Esophagus mucosa (tissue), 1 donor: ENCODE measurements at places on chromosomes 12 and 14. TPM values are rescaled to one million over a fixed set of nuclear protein-coding genes. Genes with fewer than 3 reads are reported as not detected.

Gene IL31
- not detected for total RNA-seq

Gene CCDC38
- not detected for total RNA-seq

Gene CHFR
- 30.6 TPM for total RNA-seq

Gene CACNA2D4
- total RNA-seq, result 1.1 TPM

Gene OR6C2
- 0.12 TPM for total RNA-seq

Gene CLSTN3
- 12.8 TPM for total RNA-seq

Gene SPIC
- total RNA-seq, result 0.16 TPM

GRCh38 chr14:68678471-68678870 lies 114.4 kb downstream of the ZFP36L1 start:
- no peak for ATAC-seq

GRCh38 chr12:132066345-132066685 lies 77.8 kb downstream of the DDX51 start:
- ATAC-seq, result no peak

- no peak for ATAC-seq
Measured at GRCh38 chr12:78963439-78964227, 99.1 kb downstream of the SYT1 start.

DNA sequence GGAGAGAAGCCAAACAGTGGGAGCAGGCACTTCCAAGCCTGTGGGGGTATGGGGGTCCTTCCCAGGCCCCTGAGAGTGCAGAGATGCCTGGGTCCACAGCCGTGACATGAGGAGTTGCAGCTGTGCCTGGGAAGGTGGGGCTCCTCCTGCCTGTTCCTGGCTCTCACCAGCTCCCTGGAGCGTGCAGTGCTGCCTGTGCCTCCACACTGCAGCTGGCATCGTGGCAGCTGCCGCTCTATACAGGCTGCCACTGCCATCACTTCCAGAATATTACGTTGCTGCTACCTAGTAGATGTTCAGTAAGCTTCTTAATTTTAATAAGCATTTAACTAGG lies 223.7 kb downstream of the KCNC2 start:
- no peak for ATAC-seq

- ATAC-seq, result no peak
Measured at GRCh38 chr12:13534645-13535398, 338.3 kb downstream of the EMP1 start.

DNA sequence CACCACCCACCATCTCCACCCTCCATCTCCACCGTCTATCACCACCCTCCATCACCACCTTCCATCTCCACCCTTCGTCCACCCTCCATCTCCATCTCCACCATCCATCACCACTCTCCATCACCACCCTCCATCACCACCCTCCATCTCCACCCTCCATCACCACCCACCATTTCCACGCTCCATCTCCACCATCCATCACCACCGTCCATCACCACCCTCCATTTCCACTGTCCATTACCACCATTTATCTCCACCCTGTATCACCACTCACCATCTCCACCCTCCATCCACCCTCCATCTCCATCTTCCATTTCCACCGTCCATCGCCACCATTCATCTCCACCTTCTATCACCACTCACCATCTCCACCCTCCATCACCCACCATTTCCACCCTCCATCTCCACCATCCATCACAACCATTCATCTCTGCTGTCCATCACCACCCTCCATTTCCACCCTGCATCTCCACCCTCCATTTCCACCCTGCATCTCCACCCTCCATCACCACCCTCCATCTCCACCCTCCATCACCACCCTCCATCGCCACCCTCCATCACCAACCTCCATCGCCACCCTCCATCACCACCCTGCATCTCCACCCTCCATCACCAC lies 6.1 kb upstream of the CEP170B start:
- no peak for ATAC-seq

DNA sequence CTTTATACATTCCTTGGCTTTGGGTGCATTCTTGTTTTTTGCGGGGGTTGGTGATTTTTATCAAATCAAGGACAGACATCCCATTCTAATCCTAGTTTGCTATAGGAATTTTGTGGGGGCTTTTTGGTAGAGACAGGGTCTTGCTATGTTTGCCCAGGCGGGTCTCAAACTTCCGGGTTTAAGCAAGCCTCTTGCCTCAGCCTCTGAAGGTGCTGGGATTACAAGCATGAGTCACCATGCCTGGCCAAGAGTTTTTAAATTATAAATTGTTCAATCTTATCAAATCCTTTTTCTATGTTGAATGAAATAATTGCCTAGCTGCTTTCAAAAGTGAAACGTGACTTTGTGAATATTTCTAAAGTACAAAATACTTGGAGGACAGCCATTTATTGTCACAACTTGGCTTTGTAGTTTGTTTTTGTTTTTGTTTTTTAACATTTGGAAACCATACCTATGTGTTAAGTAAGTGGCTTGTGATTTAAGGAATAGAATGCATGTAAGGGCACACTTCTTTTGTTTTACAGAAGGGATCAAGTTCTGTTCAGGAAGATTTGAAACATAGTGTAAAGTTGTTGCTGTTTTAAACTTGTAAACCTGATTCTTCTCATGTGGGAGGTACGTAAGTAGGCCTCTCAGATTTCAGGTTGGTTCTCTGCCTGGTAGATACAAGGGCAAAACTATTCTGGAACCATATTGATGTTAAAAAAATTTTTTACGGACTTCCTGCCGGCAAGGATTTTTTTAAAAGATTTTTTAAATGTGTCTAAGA lies 13.4 kb downstream of the MARK3 start:
- no peak for ATAC-seq

DNA sequence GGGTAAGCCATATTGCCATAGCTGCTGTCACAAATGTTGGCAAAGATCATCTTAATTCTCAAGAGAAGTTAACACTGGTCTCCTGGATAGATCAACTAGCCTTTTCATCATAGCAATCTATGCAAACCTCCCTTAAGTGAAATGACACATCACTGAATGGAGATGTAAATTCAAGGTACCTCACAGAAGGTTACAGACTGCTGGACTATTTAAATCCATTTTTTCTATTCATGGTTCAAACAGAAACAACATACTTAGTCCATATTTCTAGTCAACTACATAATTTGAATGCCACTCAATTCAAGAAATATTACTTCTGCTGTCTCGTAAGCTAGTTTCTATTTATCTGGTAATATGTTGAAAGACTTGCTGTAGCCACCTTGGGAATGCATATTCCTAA lies 748.3 kb downstream of the C12orf50 start:
- ATAC-seq, result no peak

GRCh38 chr12:133026996-133027395 lies 10.3 kb upstream of the ZNF84 start:
- no peak for ATAC-seq

- no peak for ATAC-seq
Measured at GRCh38 chr12:118650586-118650960, 274.2 kb downstream of the SUDS3 start.
